ENCODE measurements at places on chromosomes 13 and 19.

GRCh38 chr19:16877581-16877980, 11.2 kb upstream of the F2RL3 start:
- DNase-seq, result no peak

- DNase-seq, result no peak
These were observed 6.0 kb upstream of the CYP4F12 start for GRCh38 chr19:15666883-15667282.

DNA sequence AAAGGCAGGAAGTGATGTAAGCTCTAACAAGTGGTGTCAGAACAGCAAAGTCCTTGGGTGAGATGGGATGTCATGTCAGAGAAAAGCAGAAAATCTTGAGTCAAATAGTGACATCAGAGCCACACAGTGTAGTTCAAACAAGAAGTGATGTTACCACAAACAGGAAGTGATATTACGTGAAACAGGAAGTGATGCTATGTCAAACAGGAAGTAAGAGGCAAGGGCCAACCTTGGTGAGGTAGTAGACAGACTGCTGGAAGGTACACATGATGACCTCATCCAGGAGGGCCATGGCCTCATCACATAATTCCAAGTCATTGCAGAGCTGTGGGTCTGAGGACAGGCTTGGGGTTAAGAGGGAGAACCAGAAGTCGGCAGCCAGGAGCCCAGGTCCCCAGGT, 7.0 kb upstream of the MAMSTR start:
- no peak for DNase-seq

GRCh38 chr13:33172911-33173310, 112.6 kb downstream of the STARD13 start:
- DNase-seq, result no peak

- DNase-seq, result no peak
These were observed 35.3 kb upstream of the MYO16 start for GRCh38 chr13:108594153-108594552.

DNA sequence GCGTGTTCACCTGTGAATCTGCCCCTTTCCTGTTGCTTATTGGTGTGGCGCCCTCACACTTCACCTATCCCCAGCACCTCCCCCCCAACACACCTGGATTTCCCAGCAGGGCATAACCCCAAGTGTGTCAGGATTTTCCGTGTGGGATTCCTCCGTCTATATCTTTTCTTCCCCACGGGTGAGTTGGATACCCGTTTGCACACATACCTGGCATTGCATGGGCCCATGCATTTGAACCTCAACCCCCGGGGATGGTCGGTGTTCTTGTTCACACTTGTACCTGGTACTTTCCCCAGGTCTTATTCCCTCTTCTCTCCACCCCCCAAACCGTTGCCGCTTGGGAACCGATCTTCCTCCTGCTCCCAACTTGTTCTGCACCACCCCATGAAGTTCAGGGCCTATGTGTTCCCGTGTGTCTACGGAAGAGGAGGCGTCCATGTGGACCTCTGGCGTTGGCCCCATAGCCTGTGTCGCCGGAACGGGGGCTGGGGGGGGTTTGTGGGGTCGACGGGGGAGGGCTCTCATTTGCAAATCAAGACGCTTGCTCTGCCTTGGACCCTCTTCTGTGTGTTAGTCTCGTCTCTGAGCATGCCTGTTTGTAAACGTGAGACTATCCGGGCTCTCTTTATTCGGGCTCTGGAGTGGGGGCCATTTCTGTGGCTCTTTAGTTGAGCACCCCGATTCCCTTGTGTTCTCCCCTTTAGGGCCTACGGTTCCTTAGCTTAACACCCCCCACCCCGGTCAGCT, 1.7 kb downstream of the PRR12 start:
- no peak for DNase-seq

GRCh38 chr13:36059321-36059720, 71.9 kb downstream of the DCLK1 start:
- DNase-seq, result no peak

- no peak for DNase-seq
These were observed at the start of gene KLK5 for GRCh38 chr19:50952910-50953309. TSS of gene KLK5 (minus strand) at chr19:50953038. CDS start at chr19:50952657, 381 bp downstream.

DNA sequence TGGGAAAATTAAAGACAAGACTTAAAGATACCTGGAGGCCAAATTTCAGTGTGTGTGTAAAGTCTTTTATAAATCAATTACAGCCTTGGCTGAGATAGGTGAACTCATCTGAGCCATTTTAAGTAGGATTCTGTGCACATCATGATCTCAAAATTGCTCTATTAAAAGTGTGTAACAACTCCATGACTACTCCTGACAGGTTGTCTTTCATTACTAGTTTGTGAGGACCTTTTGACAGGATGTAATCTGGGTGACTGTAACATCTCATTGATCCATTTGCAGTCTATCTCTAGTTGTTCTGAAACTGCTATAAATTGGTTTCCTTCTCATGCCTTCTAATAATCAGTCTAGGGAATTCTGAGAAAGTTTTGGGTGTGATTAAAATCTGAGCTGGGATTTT, 753.3 kb downstream of the SLITRK5 start:
- no peak for DNase-seq

- DNase-seq, result no peak
These were observed 63.4 kb downstream of the KDM4B start for GRCh38 chr19:5032101-5032967.

DNA sequence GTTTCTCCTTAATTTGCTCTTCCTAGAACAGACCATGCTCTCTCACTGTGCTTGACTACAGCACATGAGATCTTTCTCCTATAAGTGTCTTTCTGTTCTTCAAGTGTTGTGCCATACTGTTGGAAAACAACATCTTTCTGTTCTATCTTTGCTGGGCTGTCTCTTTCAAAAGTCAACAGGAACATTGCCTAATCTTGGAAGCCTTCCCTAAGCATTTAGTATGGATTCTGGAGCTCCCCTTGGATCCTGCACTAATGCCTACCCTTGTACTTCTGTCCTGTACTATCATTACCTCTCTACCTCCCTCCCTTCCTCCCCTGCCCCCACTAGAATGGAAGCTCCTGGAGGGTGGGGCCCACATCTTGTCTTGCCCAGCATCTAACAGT, 26.8 kb downstream of the STARD13 start:
- no peak for DNase-seq

- peak; percentile 50 for DNase-seq
These were observed 2.7 kb upstream of the GNA15 start for GRCh38 chr19:3132971-3133792.

- peak; percentile 93 for DNase-seq
These were observed at the start of gene TBCB for GRCh38 chr19:36115453-36116343. TSS of gene TBCB (plus strand) at chr19:36115468. CDS start at chr19:36115561, 93 bp downstream.

GRCh38 chr13:44004878-44005277, 125.2 kb downstream of the LACC1 start:
- no peak for DNase-seq

DNA sequence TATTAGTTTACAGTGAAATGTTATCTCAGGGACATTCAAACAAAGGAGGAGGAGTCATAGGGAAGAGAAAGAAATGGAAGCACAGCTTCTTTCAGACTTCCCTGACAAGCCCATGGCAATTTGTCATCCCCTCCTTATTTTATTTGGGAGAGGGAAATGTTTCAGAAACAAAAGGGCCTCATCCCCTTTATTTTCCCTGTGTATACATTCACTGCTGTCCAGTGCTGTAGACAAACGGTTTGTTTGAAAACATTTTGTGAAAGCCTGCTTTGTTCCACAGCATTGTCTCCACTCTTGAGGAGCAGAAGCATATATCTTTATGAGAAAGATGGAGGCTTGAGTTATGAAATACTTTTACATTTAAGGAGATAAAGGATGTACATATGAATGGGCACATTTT, 12.3 kb downstream of the ZNF460 start:
- no peak for DNase-seq

GRCh38 chr19:2604747-2605329, 97.7 kb downstream of the GNG7 start:
- no peak for DNase-seq

DNA sequence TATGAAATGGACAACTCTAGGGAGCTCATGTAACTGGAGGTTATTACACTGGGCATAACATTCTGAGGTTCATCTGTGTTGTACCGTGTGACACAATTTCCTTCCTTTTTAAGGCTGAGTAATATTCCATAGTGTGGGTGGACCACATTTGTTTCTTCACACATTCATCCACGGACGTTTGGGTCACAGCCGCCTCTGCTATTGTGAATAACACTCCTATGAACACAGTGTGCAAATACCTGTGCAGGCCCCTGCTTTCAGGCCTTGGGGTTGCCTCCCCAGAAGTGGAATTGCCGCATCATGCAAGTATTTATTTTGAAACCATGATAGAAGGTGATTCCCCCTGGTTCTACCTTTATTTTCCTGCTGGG, 63.4 kb upstream of the MCF2L start:
- no peak for DNase-seq

DNA sequence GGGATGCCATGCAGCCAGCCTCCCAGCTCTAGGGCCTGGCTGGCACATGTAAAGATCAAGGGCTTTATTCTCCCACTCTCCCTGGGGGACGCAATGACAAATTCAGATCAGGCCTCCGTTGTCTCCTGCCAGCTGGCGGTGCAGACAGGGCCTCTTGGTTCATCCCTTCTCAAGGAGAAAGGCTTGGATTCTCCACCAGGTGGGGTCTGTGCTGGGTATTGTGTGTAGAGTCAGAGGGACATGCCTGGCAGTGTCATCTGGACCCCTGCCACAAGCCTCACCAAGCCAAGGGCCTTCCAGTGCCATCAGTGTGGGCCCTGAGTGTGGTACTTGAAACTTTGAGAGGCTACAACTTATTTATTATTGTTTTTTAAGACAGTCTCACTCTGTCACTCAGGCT, 8.4 kb upstream of the PTPRS start:
- DNase-seq, result no peak

- no peak for DNase-seq
These were observed 154.7 kb upstream of the ZNF536 start for GRCh38 chr19:30217461-30217860.

GRCh38 chr13:106098778-106099177, 436.7 kb downstream of the EFNB2 start:
- DNase-seq, result no peak

DNA sequence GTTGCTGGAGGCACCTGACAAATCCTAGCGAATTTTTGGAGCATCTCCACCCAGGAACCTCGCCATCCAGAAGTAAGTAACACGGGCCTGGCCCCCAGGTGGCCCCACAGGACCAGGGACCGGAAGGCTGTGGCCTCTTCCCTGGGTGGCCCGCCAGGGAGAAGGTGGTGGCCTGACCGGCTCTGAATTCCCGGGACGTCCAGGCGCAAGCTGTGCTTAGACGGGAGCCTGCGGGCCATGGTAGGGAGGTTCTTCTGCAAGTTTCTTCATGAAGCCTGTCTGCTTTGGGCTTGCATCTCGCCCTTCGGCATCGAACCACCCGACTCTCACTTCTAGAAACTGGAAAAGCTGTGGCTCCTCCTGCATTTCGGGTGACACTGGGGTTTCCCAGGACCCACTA, 47.4 kb downstream of the KDM4B start:
- no peak for DNase-seq

DNA sequence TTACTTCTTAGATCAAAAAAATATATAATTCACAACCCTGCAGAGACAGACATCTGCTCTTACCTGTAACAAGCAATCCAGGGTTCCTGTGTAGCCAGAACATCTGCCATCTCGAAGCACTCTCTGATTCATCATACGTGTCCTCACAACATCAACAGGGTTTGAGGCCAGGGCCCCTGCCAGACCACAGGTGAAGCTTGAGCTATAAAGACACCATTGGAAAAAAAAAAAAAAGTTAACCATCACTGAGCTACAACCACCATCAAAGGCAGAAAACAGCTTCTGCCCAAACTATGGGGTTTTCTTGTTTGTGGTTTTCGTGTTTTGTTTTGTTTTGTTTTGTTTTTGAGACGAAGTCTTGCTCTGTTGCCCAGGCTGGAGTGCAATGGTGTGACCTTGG, 19.3 kb downstream of the SLC25A30 start:
- DNase-seq, result peak; percentile 72

DNA sequence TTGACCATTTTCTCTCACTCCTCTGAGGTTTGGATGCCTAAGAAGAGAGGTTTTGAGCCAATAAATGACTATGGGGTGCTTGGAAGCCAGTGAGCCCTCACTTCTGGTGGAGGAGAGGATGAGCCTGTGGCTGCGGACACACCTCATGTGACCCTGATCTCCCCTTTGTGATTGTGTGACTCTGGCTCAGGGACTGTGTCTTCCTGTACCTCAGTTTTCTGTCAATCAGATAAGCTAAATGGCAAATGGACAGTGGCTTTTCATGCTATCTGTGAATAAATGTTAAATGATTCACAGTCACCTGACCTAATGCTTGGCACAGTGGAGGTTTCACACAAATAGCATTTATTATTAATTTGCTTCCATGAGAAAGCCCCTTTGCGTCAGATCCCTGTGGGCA, 2.7 kb downstream of the PSG8 start:
- no peak for DNase-seq

- peak; percentile 39 for DNase-seq
These were observed 117.4 kb downstream of the ESD start for GRCh38 chr13:46679369-46680120.

DNA sequence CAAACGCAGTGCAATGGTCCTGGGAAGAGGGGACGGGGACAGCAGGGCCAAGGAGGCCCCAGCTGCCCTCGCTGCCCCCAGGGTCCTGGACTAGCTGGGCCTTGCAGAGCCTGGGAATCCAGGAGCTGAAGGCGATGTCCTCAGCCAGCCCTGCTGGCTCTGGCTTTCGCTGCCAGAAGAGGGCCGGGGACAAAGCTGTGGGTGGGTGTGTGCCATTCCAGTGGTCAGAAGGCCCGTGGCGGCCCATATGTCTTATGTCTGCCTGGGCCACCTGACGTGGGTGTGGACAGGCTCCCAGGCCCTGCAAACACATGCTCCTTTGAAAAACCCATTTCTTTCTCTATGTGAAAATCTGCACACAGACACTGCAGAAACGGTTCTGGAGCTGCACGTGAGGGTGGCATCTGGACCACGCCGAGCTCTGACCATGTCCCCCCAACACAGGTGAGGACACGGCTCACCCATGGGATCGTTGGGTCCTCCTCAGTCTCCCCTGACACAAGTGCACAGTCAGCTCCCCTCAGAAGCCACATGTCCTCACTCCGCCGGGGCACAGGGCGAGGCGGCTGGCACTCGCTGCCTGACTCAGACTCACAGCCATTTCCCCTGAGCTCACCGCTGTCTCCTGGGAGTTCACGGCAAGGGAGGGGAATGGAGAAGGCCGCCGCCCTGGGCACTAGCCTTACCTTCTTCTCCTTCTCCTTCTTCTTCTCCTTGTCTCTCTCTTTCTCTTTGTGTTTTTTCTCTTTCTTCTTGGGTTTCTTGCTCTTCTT, 16.9 kb downstream of the IZUMO4 start:
- no peak for DNase-seq

DNA sequence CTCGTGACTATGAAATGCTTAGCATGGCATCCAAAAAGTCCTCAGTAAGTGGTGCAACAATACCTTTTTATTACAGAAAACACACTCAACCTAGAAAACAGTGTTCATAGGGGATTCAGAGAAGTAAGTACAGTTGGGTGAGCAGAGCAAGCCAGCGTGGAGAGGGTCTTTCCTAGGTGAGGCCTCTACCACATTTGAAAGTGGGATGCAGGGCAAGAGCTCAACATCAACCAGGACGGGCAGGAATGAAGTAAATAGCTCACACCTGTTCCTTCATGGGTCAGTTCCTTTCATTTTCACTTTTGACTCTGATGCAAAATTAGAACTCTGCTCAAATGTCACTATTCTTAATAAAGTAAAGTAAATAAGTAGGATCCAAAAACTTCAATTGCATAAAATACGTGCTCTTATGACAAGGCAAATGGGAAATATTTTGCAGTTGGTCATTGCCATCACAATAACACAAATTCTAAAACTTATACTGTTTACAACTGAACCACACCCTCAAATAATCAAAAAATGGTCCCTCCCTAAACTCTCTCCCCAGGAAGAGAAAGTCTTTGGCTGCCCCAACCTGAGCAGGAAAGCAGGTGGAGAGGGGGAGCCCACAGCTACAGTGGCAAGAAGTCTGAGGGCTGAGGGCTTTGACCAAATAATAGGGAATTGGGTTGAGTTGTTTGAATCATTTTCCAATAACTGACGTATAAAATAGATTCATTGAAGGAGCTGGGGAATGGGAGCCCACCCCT, 20.2 kb downstream of the CHAMP1 start:
- DNase-seq, result no peak
